ENCODE measurements at places on chromosomes 11 and 22. TPM values are rescaled to one million over a fixed set of nuclear protein-coding genes. Genes with fewer than 3 reads are reported as not detected.

The TBX10 gene
- not detected for total RNA-seq

The EIF3D gene
- total RNA-seq = 205 TPM

The CD248 gene
- 35.5 TPM for total RNA-seq

The MOGAT2 gene
- total RNA-seq = not detected

The PDGFD gene
- 0.15 TPM for total RNA-seq

The SLC6A5 gene
- not detected for total RNA-seq

DNA sequence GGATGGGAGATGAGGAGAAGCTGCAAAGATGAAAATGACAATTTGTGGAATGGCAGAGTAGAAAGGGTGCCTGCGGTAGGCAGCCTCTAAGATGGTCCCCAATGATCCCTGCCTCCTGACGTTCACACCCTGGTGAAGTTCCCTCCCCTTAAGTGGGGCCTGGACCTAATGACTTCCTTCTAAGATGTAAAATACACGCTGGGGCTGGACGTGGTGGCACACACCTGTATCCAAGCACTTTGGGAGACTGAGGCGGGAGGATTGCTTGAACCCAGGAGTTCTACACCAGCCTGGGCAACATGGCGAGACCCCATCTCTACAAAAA lies 60.7 kb upstream of the CREB3L1 start:
- H3K36me3 ChIP-seq = no peaks in the 10 kb centered on the region
- DNase-seq = no peak
- peaks cover 8% of the 10 kb centered on the region for H3K4me1 ChIP-seq
- H3K4me3 ChIP-seq = no peak overlapping the region

GRCh38 chr11:28649922-28650321 lies 541.7 kb downstream of the METTL15 start:
- H3K4me3 ChIP-seq = no peak overlapping the region
- no peaks in the 10 kb centered on the region for H3K4me1 ChIP-seq
- no peaks in the 10 kb centered on the region for H3K36me3 ChIP-seq
- no peak overlapping the region for H3K27ac ChIP-seq
- no peaks in the 10 kb centered on the region for H3K27me3 ChIP-seq

DNA sequence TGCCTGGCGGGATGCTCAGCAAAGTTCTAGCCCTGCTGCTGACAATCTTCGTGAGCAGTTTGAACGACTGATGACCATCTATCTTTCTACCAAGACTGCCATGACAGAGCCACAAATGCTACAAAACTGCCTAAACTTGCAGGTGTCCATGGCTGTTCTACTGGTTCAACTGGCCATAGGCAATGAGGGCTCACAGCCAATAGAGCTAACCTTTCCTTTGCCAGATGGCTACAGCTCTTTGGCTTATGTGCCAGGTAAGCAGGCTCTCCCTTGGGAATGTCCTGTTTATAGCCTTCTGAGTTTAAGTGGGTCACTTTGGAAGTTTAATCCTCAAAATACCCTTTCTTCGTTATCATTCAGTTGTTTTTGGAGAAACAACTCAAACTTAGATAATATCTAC lies 20.1 kb downstream of the UBE4A start:
- H3K36me3 ChIP-seq = peaks cover 66% of the 10 kb centered on the region
- no peak for DNase-seq

- no peak overlapping the region for H3K4me3 ChIP-seq
- no peak overlapping the region for H3K27ac ChIP-seq
- no peaks in the 10 kb centered on the region for H3K4me1 ChIP-seq
Observed at GRCh38 chr22:20885557-20886323, 26.9 kb downstream of the SNAP29 start.

GRCh38 chr22:30211124-30211820 lies 35.3 kb downstream of the LIF start:
- DNase-seq = no peak
- H3K27me3 ChIP-seq = no peaks in the 10 kb centered on the region
- H3K36me3 ChIP-seq = no peaks in the 10 kb centered on the region
- peaks cover 52% of the 10 kb centered on the region for H3K4me1 ChIP-seq
- H3K4me3 ChIP-seq = no peak overlapping the region
- H3K27ac ChIP-seq = no peak overlapping the region

Measured in activated CD8-positive, alpha-beta memory T cell treated with anti-CD3 and anti-CD28 coated beads, Interleukin-2, amount 10 ng/mL, durations not matched to agents 7 days and 5 days (primary cell).